ENCODE measurements at places on chromosomes 13 and 19.

GRCh38 chr19:35663981-35664380, 2.3 kb upstream of the UPK1A start:
- no peak for DNase-seq

GRCh38 chr13:41017159-41017558, 2.0 kb downstream of the ELF1 start:
- no peak for DNase-seq

GRCh38 chr19:29714371-29714952, 599 bp downstream of the C19orf12 start:
- no peak for DNase-seq

DNA sequence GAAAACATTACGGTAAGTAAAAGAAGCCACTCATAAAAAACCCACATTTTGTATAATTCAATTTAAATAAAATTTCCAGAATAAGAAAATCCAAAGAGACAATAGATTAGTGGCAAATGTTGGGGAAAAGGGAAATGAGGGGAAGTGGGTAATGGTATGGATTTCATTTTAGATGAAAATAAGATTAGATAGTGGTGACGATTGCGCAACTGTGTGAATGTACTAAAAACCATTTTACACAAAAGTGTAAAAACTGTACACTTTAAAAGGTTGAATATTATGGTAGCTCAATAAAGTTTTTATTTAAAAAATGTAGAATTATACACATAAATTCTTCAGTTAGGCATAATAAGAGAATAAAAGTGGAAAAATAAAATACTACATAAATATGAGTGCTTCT, 3.7 kb downstream of the MBD3L1 start:
- DNase-seq, result no peak

DNA sequence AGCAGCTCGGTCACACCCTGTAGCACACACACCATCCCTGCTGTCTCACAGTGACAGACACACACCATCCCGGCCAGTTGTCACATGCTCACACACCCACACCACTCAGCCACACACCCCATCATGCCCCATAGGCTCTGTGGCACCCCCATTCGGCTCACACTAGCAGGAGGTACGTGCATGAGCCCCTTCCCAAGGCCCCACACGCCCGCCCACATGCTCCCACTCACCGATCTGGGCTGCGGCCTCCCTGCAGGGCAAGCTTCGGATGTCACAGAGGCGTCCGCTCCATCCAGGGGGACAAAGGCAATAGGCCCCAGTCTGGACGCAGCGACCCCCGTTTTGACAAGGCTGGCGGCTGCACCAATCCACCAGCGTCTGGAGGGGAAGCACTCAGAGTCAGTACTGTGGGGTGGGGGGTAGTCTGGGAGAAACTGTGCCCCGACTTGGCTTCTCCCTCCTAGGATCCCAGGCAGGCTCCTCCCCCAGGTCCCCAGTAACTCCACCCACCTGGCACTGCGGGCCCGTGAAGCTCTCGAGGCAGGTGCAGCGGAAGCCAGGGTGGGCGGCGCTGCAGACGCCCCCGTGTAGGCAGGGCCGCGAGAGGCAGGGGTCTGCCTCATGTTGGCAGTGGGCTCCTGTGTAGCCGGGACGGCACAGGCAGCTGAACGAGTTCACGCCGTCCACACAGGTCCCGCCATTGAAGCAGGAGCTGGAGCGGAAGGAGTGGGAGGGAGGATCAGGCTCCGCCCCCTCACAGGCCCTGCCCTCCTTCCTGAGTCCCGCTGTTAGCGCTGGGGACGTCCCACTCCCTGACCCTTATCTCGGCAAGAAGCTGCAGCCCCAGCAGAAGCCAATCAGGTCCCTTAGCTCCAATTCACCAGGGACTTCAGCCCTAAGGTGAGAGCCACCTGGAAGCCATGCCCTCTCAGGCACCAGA, 20.1 kb downstream of the NOTCH3 start:
- no peak for DNase-seq

GRCh38 chr13:76216729-76217128, 580.6 kb downstream of the LMO7 start:
- DNase-seq, result no peak

All from stimulated activated CD4-positive, alpha-beta T cell treated with anti-CD3 and anti-CD28 coated beads, TNF-alpha, amount 100 ng/mL, for 1 hour (primary cell).